ENCODE measurements at places on chromosomes 6 and 20. TPM values are rescaled to one million over a fixed set of nuclear protein-coding genes. Genes with fewer than 3 reads are reported as not detected.

Gene CALHM6
- total RNA-seq, result 0.39 TPM

Gene SMOC2
- not detected for total RNA-seq

Gene DSP
- total RNA-seq, result 32.3 TPM

Gene SYCP2
- total RNA-seq, result 0.50 TPM

Gene FAM110A
- total RNA-seq, result 11.7 TPM

Gene MRAP2
- total RNA-seq, result 1.8 TPM

Gene LHFPL5
- total RNA-seq, result not detected

Gene HLA-DRB5
- not detected for total RNA-seq

Gene LRP11
- 37.9 TPM for total RNA-seq

Gene FAXC
- total RNA-seq, result 6.4 TPM

Gene CCN5
- total RNA-seq, result 29.3 TPM

Gene SEL1L2
- total RNA-seq, result not detected

Gene SCRT2
- not detected for total RNA-seq

Gene PTPRK
- 17.7 TPM for total RNA-seq

Gene RGS17
- 7.2 TPM for total RNA-seq

Gene NHLRC1
- 1.9 TPM for total RNA-seq

Data from A549 treated with CORT108297 at 1 μM for 4 hours (cell line).